HCEC 1CT (cell line): ENCODE measurements at places on chromosomes 5 and 9.

DNA sequence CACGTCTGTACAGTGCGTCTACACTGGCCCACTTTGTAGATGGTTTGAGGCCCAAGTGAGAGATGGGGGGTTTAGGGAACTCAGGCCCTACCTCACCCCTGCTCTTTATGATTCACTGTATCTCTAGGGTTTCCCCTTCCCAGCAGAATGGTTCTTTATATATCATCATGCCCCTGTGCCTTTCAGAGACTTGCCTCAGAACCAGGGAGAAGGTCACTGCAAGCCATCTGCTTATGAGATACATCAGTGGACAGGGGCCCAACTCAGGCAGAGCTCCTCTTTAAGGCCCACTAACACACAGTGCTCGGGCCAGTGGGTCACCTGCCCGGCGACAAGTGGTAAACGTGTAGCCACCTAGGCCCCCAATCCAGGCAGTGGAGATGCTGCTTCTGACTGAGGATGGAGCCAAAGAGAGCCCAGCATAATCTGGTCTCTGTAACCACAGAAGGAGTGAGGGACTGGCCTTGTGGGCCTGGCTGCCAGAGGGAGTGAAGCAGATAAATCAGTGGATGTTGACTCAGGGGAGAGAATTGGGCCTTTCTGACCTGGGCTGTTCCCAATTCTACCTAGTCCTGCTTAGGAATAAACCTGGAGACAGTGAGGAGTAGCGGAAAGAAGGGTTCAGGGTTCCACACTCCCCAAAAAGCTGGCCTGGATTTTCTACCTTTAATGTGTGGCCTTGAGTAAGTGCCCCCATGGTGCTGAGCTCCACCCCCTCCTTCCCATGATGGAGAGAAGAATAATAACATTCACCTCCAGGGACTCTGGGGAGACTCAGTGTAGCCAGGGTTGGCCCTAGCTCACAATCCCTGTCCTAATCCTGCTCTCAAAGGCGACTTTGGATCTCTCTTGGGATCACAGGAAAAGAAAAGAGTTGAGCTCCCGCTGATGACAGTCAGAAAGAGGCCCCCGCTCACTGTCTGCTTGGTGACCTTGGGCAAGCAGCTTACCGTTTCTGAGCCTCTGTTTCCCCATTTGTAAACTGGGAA, 2.8 kb upstream of the DUSP1 start:
- no peak for DNase-seq

- DNase-seq, result no peak
These were observed 34.4 kb downstream of the COL23A1 start for GRCh38 chr5:178555771-178556211.

DNA sequence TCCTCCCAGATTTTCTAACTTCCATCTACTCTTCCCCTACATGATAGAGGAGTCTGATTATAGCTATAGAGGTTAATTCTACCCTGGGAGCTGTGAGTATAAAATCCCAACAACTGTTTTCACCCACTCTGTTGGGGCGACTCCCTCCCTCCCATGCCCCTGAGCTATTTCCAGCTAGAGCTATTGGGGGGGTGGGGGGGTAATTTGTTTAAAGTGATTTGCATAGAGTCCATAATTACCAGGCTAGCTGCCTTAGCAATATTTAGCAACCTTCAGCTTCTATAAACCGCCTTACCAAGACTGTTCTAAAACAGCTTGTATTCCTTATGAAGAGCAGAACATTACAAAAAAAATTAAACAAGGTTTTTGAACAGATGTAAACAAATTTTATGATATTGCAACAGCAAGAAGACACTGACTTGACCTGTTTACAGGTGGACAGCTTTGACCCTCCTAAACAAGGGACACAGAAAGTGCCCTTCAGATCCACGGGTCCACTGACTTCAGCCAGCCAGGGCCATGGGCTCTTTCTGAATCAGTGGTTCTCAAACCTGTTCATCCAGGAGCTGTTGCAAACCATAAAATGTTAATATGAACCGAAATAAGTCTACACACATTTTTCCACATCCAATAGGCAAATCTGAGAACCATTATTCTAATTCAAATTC, 98.2 kb downstream of the OTULIN start:
- no peak for DNase-seq

DNA sequence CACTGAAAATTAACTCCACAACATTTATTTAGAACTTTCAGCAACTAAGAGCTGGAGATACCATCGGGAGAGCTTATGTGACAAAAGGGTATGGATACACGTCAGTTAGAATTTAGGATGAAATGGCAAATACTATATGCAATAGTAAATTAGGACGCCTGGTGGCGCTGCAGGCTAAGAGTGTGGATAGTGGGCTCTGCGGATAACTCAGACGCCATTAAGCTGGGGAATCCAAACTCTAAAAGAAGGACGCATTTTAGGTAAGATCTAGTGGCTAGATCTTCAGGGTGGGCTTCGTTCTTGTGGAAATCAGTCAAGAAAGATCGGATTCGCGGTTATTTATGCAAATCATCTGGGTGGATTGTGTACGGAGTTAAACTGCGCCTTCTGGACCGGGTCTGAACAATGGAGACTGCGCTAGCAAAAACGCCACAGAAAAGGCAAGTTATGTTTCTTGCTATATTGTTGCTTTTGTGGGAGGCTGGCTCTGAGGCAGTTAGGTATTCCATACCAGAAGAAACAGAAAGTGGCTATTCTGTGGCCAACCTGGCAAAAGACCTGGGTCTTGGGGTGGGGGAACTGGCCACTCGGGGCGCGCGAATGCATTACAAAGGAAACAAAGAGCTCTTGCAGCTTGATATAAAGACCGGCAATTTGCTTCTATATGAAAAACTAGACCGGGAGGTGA, at the start of gene PCDHB5:
PCDHB5 (plus strand) TSS at position 177 of the 688 bp plus-strand sequence; CDS start at position 406, 229 bp downstream.
- no peak for DNase-seq

GRCh38 chr5:97923496-97923895, 740.4 kb upstream of the RIOK2 start:
- no peak for DNase-seq

DNA sequence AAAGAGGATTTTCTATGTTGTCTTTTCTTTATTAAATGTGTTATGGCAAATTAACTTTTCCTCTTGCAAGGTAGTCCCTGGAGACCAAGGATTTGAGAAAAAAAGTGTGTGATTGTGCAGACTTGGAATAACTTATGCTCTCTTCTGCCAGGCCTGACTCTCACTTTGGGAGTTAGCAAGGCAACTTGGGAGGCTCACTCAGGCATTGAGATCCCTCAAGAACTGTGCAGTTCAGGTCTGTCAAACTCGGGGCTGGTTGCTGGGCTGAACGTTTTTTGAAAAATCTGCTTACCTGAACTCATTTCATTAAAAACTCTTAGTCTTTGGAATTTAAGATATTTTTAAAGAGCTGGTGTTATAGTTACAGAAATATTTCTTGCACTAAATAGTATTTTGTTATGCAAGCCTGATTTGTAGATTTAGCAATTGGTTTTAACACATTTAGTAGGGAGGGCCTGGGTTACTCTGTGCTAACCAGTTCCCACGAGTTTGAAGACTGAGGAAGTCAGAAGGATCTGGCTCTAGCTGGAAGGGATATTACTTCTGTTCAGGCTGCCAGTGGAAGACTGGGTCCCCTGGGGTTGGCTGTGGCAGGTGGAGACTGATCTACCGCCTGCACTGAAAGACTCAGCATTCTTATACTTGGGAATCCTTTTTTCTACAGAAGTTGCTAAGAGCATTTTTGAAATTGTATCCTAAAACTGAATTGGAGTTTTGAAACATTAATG, 150.4 kb upstream of the PCSK5 start:
- DNase-seq, result no peak

- DNase-seq, result no peak
These were observed 102.3 kb downstream of the SEMA6A start for GRCh38 chr5:116472274-116472673.

DNA sequence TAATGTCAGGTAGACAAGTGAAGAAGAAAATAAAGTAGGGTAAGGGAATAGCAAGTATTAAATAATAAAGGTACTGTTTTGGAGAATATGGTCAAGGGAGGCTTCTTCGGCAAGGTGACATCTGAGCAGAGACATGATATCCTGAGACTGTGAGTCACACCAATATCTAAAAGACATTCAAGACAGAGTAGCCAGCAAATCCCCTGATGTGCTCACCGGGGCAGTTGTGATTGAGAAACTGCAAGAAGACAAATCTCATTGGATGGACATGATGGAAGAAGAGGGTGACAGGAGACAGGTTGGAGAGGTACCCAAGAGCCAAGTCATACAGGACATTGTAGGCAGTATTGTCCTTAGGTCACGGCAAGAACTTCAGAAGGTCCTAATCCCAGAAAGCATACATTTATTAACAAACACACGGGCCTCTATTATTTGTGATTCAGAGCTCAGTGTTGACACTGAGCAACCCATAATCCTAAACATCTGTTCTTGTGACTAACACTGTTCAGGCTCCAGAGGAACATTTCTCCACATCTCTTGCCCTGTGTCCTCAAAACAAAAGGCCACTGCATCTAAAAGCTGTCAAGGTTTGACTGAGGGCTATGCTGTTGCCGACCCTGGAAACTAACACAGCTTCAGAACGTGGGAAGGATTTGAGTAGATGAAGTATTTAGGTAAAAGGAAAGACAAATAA, 258.7 kb upstream of the CLINT1 start:
- peak; percentile 67 for DNase-seq
